ENCODE measurements at places on chromosomes 12 and 14. TPM values are rescaled to one million over a fixed set of nuclear protein-coding genes. Genes with fewer than 3 reads are reported as not detected.

The GALNT16 gene
- total RNA-seq: 0.05 TPM

The FAM90A1 gene
- 0.34 TPM for total RNA-seq

The SLC2A13 gene
- 2.7 TPM for total RNA-seq

The DLK1 gene
- total RNA-seq: not detected

GRCh38 chr12:118534003-118534402, 157.6 kb downstream of the SUDS3 start:
- no peak for DNase-seq

- no peak for DNase-seq
Observed at GRCh38 chr14:88669346-88669745, 106.5 kb downstream of the ZC3H14 start.

- no peak for DNase-seq
Observed at GRCh38 chr12:53501615-53502181, 615 bp downstream of the TARBP2 start.

DNA sequence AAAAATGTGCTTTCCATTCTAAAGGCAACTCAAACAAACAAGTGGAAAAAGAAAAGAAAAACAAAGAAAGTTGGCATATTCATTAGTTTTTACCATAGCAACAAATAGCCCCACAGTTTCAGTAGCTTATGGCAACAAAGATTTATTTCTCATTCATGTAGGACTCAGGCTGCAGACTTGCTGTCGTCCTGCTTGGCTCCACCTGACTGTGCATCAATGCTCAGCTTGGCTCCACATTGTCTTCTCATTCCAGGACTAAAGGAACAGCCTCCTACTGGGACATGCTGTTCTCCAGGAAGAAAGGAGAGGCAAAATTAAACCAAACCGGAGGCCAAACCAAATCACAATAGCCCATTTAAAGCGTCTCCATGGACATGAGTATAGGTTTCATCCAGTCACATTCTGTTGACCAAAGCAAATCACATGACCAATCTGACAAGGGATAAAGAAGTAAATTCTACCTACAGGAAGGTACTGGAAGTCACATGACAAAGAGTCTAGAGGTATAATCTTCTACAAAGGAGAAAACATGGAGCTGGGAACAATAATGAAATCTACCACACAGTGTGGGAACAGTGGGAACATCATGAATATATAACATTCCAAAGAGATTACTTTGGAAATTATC, 222.5 kb downstream of the PIK3C2G start:
- no peak for DNase-seq

- DNase-seq: no peak
Observed at GRCh38 chr12:58919231-58920101, 838 bp downstream of the LRIG3 start.

GRCh38 chr14:99213101-99213500, 58.9 kb downstream of the BCL11B start:
- DNase-seq: peak; percentile 24

- DNase-seq: peak; percentile 25
Observed at GRCh38 chr12:107402041-107403022, 283.3 kb upstream of the PWP1 start.

- no peak for DNase-seq
Observed at GRCh38 chr12:24436667-24437066, 487.2 kb upstream of the SOX5 start.

GRCh38 chr14:94987409-94987808, 169.9 kb downstream of the DICER1 start:
- no peak for DNase-seq

- no peak for DNase-seq
Observed at GRCh38 chr12:58961906-58962305, 41.6 kb upstream of the LRIG3 start.

DNA sequence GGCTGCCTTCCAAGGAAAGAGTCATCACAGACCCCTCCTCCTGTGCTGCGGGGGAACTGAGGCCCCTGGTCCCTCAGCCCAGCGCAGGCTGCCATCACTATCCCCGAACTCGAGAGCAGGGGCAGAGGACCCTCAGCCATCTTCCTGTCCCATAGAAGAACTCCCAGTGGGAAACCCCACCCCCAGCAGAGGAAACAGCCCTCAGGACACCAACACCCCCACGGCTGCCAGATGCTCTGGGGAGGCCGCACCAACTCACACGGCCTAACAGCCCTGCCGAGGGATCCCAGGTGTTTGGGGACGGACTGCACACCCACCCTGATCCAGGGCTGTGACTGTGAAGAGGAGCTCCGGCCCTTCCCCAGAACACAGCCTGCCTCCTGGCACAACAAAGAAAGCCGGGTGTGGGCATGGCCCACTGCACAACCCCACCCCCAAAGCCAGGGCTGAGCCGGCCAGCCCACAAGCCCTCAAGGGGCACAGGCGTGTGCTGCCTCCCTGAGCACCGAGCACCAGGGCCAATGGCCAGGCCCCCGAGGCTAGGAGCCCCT, 16.3 kb upstream of the C14orf180 start:
- DNase-seq: no peak

- DNase-seq: peak; percentile 54
Observed at GRCh38 chr14:58428118-58428683, 682 bp downstream of the KIAA0586 start.

Measured in HFFc6 (cell line).